ENCODE measurements at places on chromosomes 1 and 21. TPM values are rescaled to one million over a fixed set of nuclear protein-coding genes. Genes with fewer than 3 reads are reported as not detected.

Gene SLAMF7
- 19.4 TPM for total RNA-seq

DNA sequence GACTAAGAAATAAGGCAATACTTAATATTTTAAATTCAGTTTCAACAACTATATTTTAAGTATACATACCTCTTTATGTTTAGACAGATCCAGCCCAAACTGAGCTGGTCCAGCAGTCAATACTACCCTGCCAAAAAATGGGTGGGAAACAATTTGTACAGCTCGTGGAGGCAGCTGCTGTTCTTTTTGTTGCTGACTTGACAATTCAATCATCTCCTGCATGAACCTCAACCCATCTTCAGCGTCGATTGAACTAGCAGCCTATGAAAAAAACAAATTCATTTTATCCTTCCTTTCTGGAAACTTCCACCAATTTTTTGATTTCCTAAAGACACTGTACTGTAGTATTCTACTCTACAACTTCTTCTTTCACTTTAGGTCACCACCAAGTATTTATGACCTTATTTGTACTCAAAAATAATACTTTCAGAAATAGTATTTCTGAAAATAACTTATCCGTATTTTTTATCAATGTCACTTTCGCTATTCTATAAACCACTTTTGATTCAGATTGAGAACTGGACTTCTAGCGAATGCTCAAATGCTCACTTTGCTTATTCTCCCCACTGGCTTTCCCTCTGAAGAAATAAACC, 46.5 kb downstream of the EDEM3 start:
- no peaks in the 10 kb centered on the region for H3K4me1 ChIP-seq
- no peak overlapping the region for H3K4me3 ChIP-seq
- H3K36me3 ChIP-seq, result peaks cover 100% of the 10 kb centered on the region
- no peak overlapping the region for H3K27ac ChIP-seq
- no peaks in the 10 kb centered on the region for H3K27me3 ChIP-seq
- no peak for DNase-seq

Gene SLC5A9
- 0.11 TPM for total RNA-seq

DNA sequence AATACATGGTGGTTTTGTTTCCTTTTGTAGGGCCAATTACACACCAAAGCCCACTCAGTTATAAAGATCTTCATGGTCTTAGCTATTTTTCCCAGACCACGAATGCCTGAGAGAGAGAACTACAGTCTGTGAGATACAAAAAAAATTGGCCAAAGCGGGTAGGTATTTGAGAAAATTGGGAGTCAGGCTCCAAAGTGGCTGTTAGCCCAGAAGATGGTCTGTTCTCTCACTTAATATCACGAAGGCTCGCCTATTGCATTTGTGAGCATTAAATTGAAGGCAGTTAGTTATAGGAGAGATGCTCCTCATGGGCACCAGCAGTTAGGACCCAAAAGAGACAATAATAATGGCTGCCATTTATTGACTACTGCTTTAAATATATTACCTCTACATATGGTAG, 342.7 kb downstream of the PLPP3 start:
- DNase-seq, result no peak
- no peaks in the 10 kb centered on the region for H3K4me1 ChIP-seq
- no peak overlapping the region for H3K4me3 ChIP-seq
- H3K27ac ChIP-seq, result no peak overlapping the region
- no peaks in the 10 kb centered on the region for H3K36me3 ChIP-seq
